ENCODE measurements at places on chromosomes 5 and 9.
A peak's percentile ranks its signal among the peaks of the same experiment; 100 is the strongest.

DNA sequence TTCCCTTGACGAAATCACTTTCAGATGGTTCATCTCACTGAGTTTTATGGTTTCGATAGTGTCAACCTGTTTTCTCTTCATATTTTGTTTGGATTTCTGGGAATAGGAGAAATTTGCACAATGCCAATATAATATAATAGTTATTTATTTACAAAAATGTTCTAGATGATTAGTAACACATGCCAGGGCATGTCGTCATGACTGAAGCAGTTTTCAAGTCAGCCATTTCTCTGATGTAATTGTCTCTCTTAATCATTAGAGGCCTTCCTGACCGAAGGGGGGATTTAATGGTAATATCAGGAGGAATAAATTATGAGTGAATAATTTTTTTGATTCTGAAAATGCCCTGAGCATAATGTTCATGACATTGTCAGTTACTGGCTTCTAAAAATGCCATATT is 246.5 kb upstream of the ATP10B start:
- no peak for DNase-seq

DNA sequence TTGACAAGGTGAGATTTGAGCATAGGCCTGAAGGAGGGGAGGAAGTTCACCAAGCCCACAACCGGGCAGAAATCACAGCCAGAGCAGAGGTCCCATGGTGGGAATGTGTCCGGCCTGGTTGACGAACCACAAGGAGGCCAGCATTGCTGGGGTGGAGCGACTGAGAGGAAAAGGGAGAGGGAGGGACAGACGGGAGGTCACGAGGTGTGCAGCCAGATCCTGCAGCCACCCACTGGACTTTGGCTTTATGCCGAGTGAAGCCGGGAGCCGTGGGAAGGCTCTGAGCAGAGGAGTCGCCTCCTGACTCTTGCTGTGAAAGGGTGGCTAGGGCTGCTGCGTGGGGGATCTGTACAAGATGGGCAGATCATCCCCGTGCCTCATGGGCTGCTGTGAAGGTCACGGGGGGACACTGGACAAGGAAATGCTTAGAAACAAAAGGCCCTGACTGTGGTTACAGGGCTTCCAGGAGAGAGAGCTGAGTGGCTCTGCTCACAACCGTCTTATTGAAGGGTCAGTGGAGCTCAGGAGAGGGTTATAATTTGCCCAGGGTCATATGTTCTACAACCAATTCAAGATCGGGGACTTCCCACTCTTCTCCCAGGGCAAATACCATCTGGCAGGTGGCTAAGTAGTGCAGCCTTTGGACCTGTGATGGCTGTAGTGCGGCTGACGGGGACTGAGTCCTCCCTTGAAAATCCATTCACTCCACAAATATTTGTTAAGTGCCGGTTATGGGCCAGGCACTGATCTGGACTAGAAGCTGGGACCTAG is 15.6 kb upstream of the CD74 start:
- DNase-seq: peak; percentile 70

DNA sequence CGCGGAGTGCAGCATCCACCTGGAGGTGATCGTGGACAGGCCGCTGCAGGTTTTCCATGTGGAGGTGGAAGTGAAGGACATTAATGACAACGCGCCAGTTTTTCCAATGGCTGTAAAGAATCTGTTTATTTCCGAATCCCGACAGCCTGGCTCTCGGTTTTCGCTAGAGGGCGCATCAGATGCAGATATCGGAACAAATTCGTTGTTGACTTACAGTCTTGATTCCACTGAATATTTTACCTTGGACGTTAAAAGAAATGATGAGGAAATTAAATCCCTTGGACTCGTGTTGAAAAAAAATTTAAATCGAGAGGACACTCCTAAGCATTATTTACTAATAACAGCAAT is 611 bp downstream of the PCDHA3 start:
- peak; percentile 28 for DNase-seq

- DNase-seq: no peak
Measured at GRCh38 chr9:121199921-121200320, 1.7 kb downstream of the RAB14 start.

DNA sequence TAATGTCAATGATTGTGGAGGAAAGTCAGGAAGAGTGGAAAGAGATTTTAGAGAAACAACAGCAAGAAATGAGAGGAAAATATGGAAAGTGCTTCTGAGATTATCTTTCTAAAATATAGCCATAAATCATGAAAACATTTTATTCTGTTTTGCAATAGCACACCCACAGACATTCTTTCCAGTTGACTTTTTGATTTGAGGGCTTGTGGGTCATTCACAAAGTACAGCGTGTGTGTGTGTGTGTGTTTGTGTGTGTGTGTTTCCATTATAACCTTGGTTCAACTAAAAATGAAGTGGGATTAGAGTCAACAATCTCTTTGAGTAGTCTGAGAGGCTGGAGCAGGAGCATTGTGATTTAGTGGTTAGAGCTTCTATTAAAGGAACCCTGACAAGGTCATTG is 116.6 kb upstream of the GAS1 start:
- DNase-seq: no peak

DNA sequence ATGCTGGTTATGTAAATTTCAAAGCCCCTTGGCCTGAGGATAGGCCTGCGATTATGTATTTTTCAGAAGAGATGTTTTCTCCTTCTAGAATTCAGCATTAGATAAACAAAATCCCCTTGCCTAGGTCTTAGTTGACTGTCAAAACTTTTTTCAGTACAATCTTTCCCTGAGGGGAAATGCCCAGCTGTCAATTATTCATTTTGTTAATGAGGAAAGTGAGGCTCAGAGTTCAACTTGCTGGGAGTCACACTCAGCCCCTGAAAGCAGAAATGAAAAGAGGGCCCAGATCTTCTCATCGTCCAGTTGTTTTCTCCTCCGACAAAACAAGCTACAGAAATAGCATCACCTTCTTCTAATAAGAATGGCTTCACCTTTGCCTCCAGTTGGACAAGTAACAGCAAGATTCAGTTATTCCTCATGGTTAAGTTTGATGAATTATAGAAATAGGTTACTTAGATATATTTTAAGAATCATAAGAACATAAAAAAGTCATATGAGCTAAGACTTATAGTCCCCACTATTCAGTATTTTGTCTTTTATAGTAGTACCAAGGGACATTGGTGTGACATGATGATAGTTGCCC is 627.1 kb upstream of the WWC1 start:
- no peak for DNase-seq

DNA sequence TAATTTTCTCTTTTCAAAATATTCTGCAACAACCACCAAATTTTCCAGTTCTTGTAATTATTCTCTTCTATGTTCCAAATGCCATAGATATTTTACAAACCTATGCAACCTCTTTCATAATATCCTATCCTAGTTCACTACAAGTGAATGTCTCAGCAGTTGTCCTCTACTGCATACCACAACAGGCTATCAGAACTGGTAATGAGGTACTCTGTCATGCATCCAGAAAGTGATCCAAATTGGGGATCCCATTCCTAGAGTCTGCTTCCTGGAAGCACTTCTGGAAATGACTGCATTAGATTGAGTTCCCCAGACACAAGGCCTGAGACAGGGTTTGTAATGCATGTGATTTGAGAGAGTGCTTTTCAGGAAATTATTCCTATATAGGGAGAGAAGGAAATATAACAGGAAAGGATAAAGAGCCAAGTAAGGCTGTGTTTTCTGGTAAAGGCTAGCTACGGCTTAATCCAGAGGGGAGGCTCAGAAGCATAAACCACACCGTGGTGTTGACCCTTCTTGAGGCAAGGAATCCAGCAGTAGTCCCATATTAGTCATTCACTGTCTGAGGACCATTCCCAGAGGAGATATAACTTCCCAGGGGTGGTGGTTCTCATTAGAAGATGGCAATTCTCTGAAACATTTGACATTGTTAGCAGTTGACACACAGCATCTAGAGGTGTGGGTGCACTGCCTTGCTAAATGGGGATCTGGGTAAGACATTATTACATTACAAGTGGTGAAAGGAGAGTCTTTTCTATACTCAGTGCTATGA is 80.3 kb upstream of the FST start:
- DNase-seq: no peak

DNA sequence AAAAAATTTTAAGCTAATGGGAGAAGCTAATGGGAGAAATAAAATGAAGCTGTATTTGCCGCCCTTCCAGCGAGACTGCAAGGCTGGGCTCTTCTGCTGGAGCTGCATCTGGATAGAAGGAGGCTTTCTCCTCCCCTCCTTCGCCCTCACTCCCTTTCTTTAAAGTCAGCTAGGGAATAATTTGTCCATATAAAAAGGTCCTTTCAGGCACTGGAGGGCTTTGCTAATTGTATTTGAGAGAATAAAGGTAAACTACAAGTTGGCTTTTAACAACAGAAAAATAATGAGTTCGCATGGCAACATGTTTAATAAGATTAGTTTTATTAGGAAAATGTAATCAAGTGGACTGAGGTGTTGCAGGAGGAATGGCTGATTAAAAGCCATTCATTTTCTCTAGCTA is 41.3 kb downstream of the NPR3 start:
- no peak for DNase-seq

- no peak for DNase-seq
Measured at GRCh38 chr5:87302061-87302460, 34.4 kb downstream of the RASA1 start.

DNA sequence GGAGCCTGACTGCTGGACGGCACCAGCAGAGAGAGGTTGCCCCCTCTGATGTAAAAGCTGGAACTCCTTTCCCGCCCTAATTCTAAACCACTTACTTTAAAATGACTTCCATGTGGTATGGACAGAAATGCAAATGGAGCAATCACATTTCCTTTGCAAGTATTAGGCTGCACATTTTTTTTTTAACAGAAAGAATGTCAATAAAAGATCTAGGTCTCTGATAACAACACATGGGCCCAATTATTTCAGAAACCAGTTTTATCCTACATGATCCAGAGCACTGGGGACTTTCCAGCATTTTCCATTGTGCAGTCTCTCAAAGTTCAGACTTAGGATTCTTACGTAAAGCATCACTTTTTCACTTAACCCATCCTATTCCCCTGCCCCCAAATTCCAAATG is 203.7 kb downstream of the NXNL2 start:
- DNase-seq: no peak

DNA sequence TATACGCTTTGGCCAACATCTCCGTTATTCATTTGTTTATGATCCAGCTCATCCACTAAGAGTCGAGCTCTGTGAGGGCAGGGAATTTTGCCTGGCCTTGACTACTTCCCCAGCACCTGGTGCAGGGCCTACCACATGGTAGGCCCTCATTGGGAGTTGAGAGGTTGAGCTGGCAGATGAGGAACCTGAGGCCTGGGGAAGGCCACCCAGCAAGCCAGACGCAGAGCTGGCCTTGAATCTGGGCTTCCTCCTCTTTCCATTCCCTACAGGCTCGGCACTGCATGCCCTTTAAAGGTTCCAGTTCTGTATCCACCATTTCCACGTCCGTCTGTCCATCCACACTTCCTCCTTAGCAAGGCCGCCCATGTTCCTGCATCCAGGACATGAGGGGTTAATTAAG is 24.2 kb downstream of the KCNMB1 start:
- no peak for DNase-seq

GRCh38 chr5:169279125-169279524 is 21.8 kb downstream of the SLIT3 start:
- no peak for DNase-seq

DNA sequence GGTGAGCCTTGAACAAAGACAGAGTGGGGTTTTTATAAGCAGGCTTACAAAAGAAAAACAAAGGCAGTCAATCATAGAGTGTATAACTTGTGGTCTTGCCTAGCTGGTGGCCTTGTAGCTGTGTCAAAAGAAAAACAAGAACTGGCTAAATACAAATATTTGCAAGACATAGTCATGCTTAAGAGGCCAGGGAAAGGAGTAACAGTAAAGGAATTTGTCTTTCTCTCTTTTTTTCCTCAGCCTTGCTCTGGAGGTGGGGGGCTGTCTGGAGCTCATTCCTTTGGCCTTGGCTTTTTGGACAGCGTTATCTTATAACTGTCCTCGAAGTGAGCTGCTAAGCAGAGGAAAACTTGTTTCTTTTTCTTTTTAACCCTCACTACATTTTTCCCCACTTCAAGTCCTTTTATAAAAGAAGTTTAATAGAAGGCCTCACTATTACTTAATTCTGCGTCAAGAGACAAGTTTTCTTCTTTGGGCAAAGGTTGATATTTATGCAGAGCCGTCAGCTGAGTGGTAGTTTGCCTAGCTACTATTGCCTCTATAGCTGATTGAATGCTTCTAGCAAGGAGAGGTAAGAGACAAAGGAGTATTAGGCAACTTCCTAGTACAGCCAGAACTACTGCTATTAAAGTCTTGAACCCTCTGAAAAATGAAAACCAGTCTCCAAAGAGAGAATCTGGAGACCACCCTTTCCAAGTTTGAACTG is 14.3 kb downstream of the CEL start:
- no peak for DNase-seq

DNA sequence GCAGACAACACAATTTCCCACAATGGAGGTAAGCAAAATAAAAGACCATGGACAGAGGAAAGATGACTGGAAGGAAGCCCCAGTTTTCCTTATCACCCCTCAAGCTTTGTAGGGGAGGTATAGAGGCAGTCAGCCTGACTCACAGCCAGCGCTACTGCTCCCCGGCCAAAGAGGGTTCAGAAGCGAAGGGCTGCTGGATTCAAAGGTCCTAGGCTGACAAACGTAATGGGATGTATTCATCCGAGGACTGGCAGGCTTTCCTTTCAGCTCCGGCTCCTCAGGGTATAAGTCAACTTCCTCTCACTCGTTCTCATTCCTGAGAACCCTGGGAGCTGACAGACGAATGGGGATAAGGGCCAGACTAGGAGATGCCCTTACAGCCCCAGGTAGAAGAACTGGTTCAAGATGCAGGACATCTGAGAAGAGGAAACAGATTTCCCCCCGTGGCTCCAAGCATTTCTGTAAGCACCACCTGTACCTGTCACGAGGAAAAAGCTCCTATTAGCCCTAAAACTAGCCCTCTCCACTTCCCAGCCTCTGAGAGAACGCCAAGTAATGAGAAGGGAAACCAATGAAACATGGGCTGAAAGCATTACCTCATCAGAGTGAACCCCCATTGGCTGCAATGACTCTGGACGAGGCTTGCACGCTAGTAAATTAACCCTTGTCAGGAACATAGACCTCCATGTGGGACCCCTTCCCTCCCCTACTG is 22.1 kb upstream of the FAM13B start:
- DNase-seq: peak; percentile 89

Data from Ammon's horn (tissue), 1 donor.